Right ventricle myocardium inferior (tissue), 1 donor: ENCODE measurements at places on chromosomes 6 and 20.

DNA sequence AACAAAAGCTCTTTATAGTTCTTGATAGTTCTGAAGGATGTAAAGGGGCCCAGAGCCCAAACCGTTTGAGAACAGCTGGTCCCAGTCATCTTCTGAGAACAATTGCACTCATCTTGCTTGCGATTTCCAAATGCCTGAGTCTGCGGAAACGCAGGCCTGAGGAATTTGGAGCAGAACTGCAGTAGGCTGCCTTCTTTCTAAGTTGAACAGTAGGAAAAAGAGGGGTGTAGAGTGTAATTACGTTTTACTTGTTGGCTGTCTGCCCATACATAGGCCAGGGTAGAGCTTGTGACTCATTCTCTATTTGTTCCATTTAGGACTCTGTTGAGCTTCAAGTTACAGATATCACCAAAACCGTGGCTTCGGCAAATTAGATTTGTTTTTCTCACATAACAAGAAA, 42.0 kb upstream of the KIF16B start:
- DNase-seq, result no peak

- no peak for DNase-seq
These were observed 107.0 kb downstream of the HIVEP1 start for GRCh38 chr6:12119085-12119588.

- no peak for DNase-seq
These were observed 437.5 kb downstream of the TFAP2A start for GRCh38 chr6:9977411-9977810.

DNA sequence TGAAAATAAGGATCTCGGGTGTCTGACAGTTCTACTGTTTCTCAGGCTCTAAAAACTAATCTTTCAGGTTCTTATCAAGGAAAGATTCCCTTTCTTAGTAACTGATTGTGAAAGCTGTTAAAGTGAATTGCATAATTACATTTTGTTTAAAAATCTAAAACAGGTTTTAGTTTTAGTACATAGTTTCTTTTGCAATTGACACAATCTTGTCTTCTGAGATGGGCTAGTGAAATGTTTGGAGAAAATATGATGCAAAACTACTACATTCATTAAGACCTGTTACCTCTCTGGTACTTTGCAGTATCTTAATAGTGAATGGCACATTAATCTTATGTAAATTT, 298.4 kb downstream of the UTRN start:
- DNase-seq, result no peak

DNA sequence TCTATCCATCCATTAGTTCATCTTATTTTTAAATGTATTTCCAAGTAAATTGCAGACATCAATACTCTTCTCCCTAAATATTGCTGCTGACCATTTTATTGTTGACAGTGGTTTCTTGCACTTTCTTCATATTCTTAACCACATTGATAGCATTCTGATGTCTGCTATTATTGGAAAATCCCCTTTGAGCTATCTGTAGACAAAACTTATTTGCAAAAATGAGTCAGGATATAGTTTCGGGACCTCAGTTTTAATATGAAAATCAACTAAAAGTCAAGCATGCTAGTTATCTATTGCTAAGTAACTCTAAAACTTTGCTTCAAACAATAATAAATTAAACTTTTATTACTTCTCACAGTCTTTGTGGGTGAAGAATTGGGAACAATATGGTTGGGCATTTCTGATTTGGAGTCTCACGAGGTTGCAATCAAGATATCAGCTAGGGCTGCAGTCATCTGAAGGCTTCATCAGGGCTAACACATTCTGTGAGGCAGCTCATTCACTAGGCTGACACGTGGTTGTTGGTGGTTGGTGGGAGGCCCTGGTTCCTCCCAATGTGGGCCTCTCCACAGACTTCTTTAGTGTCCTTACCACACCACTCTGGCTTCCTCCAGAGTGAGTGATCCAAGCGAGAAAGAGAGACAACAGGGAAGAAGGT, 32.7 kb downstream of the CD109 start:
- no peak for DNase-seq

DNA sequence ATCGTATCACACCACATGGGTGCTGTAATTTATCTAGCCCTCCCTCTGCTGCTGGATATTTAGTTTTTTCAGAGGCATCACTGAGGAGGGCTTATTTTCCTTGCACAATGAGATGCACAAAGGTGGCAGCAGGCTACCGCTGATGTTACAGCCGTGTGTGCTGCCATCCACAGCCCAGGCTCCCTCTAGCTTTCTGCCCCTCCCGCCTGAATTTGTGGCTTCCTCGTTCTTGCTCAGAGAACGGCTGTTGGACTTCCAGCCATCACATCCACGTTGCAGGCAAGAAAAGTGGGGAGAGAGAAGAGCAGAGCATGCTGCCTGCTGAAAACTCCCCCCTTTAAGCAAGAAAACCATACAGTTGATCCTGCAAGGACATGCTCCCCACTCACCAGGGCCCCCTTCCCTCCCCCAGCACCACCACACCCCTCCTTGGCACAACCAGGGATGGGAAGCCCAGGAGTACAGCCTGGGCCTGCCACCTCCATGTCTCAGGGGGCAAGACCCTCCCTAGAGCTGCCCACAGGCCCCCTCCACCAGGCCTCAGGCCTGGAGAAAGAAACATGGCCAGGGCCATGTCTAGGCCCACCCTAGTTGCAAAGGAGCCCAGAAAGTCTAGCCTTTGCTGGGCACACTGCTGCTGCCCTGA, 102.6 kb downstream of the MRPL14 start:
- DNase-seq, result no peak

DNA sequence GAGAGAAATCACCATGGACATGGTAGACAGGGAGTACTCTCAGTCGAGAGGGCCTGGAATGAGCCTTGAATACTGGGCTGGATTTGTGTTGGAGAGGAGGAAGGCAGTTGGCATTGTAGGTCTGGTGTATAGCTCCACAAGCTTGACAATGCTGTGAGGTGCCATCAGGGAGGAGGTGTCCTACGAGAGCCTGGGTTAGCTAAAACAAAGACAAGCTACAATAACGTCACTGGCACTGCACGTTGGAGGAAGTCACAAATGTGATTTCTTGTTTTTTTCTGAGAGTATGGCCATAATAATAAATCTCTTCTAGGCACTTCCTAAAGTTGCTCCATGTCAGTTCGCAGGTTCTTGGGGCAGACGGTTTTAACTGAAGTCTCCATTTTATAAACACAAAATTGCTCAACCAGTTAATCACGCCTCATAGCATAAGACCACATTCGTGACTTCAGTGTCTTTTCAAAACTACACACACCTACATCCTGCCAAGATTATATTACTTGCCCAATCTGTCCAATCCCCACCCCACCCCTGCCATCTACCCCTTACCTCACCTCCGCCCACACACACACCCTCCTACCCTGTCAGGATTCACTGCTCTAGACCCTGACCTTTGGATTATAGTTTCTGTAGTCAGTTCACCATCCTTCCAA, 4.4 kb upstream of the HLA-DMB start:
- DNase-seq, result no peak

- no peak for DNase-seq
These were observed 104.9 kb downstream of the SLX4IP start for GRCh38 chr20:10539818-10540553.

GRCh38 chr6:148244217-148244935, 98.3 kb upstream of the SASH1 start:
- no peak for DNase-seq

- no peak for DNase-seq
These were observed 38.0 kb downstream of the FOXA2 start for GRCh38 chr20:22546344-22546743.

DNA sequence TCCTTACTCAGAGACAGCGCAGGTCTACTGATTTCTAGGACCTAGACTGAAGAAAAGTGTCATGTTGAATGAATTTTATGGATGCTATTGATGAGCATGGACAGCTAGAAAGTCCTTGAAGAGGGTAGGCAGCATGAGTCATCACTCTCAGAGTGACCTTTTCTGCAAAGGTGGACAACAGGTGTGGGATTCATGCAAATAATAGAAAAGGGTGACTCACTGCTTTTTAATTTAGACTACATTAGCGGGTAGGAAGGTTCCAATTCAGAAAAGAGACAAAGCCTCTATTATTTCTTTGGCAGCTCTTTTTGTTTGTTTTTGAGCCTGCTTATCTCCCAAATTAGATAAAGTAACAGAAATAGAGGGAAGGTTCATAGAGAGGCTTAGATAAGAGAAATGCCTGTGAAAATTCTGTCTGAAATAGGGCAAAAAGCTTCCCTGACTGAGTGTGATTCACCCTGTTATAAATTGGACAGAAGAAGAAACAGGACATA, 191.4 kb downstream of the TENT5A start:
- no peak for DNase-seq

DNA sequence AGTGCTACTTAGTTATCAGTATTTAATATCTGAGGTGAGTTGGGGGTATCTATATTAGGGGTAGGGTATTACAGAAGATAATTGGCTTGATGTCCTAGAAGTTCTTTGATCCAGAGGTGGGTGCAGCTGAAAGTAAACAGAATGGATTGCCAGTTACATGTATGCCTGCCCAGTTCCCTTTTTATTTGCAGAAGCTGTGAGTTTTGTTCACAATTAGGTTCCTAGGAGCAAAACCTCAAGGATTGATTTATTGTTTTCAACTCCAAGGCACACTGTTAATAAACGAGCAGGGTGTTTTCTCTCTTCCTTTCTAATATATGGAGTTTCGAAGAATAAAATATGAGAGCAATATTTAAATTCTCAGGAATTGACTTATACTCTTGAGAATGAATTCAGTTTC, 129.0 kb downstream of the SULF2 start:
- DNase-seq, result no peak

GRCh38 chr20:37228082-37228481, 33.5 kb downstream of the GHRH start:
- no peak for DNase-seq

DNA sequence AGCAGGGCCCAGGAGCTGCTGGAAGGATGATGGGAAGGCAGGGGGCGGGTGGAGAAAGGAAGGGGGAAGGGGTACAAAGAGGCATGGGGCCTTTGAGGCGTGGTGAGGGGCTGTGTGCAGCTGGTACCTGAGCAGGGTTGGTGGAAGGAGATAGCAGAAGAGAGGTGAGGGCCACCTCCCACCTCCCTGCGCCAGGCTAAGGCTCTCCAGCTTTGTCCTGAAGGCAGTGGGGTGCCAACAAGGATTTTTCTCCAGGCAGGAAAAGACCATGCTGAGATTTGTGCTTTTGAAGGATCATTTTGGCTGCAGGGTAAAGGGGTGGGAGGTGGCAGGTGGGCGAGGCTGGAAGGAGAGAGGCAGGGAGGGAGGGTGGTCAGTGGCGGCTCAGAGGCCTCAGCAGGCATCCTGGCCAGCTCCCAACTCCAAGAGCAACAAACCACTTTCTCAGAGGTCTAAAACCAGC, 40.8 kb downstream of the NOL4L start:
- DNase-seq, result no peak

GRCh38 chr6:149084808-149085556, 232.5 kb upstream of the TAB2 start:
- DNase-seq, result no peak

GRCh38 chr20:33963751-33964150, 30.0 kb upstream of the RALY start:
- DNase-seq, result no peak

GRCh38 chr6:160992061-160992979, 751 bp downstream of the MAP3K4 start:
- DNase-seq, result no peak

GRCh38 chr6:7107578-7108195, at the start of gene RREB1:
TSS of gene RREB1 (plus strand) at chr6:7107961. CDS start at chr6:7181912, 73,951 bp downstream.
- DNase-seq, result peak; percentile 81

- DNase-seq, result no peak
These were observed 58.2 kb upstream of the TNFAIP3 start for GRCh38 chr6:137808836-137809315.

- DNase-seq, result no peak
These were observed at the start of gene THBS2 for GRCh38 chr6:169253337-169254238. TSS of gene THBS2 (minus strand) at chr6:169253846. CDS start at chr6:169250784, 3,062 bp downstream.

GRCh38 chr6:164690241-164690640, 619.2 kb downstream of the C6orf118 start:
- no peak for DNase-seq

- peak; percentile 70 for DNase-seq
These were observed 107.7 kb upstream of the PRND start for GRCh38 chr20:4613718-4614620.

- no peak for DNase-seq
These were observed 42.5 kb upstream of the SAYSD1 start for GRCh38 chr6:39157511-39157910.

DNA sequence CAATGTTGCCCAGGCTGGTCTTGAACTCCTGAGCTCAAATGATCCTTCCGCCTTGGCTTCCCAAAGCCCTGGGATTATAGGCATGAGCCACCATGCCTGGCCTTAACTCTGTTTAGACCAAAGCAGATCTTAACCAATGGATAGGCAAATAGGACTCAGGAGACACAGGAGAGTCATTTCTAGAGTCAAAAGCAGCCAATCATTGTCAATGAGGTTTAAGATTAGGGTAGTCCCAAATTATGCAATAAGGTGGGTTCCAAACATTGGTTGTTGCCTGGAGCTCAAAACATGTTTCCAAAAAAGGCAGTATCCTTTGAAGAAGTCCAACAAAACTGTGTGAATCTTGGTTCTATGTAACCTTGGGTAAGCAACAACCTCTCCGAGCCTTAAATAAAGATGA, 95.7 kb upstream of the JARID2 start:
- DNase-seq, result no peak

DNA sequence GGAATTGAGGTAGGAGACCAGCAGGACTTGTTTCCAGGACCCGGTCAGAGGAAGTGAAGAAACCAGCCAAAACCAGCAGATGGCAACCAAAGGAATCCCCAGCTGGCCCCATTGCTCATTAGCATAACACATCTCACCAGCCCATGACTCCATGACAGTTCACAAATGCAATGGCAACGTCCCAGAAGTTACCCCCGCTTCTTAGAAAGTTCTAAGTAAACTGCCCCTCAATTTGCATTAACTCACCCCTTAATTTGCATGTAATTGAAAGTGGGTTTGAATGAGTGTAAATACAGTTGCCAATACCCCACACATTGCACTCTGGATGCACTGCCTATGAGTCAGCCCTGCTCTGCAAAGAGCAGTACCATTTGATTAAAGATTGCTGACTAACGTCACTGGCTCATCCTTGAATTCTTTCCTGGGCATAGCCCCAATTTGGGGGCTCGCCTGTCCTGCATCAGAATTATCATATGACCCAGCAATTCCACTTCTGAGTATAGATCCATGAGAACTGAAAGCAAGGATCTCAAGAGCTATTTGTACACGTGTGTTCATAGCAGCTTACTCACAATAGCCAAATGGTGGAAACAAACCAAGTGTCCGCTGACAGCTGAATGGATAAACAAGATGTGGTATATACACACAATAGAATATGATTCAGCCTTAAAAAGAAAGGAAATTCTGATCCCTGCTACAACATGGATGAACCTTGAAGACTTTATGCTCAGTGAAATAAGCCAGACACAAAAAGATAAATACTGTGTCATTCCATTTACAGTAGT, 36.4 kb downstream of the MYLK4 start:
- DNase-seq, result no peak
